ENCODE measurements at places on chromosomes 2 and 18.

GRCh38 chr18:23503963-23504344, 643 bp downstream of the RMC1 start:
- no peak for DNase-seq

GRCh38 chr2:219836647-219837177, 209.3 kb downstream of the SLC4A3 start:
- no peak for DNase-seq

- peak; percentile 7 for DNase-seq
These were observed 4.0 kb downstream of the ARPC2 start for GRCh38 chr2:218221000-218221399.

GRCh38 chr18:45974088-45974536, 7.0 kb upstream of the EPG5 start:
- peak; percentile 98 for DNase-seq

- no peak for DNase-seq
These were observed 50.5 kb downstream of the MYO3B start for GRCh38 chr2:170228429-170228828.

DNA sequence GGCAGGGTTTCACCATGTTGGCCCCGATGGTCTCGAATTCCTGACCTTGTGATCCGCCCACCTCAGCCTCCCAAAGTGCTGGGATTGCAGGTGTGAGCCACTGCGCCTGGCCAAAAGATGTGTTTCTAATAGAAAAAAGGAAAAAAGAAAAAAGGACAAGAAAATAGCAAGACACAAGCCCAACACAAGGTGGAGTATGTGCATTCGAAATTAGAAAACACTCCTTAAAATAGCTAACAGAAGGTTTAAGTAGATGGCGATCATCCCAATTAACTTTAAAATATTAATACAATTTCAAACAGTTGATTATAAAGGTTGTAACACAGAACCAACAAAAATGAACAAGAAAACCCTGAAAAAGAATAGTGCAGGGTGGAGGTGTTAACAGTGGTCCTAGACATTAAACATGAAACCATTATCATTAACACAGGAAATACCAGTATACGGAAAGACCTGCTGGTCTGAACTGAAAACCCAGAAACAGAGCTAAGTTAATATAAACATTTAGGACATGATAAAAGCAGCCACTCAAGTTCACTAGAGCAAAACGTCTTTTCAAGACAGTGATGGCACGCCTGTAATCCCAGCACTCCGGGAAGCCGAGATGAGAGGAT, 57.9 kb downstream of the HDLBP start:
- no peak for DNase-seq

DNA sequence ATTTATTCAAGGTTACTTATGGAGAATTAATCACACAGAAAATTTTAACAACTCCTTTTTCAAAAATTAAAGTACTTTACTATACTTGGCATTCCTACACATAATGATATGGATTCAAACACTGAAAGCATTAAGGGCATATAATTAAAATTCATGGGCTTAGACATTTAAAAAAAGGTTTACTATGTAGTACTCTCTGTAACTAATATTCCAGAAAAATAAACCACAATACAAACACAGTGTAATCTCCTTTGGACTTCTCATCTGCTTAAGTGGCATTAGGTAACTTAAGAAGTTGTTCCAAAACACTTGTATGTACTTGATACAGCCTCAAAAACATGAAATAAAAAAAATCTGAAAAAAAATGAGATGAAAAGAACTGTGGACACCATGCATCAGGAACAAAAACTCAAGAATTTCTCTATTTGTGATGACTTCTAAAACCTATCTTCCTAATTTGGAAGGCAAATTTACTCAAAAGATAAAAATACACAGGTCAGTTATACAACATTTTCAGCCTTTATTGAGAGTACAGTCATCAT, 21.0 kb downstream of the C1D start:
- DNase-seq, result no peak

DNA sequence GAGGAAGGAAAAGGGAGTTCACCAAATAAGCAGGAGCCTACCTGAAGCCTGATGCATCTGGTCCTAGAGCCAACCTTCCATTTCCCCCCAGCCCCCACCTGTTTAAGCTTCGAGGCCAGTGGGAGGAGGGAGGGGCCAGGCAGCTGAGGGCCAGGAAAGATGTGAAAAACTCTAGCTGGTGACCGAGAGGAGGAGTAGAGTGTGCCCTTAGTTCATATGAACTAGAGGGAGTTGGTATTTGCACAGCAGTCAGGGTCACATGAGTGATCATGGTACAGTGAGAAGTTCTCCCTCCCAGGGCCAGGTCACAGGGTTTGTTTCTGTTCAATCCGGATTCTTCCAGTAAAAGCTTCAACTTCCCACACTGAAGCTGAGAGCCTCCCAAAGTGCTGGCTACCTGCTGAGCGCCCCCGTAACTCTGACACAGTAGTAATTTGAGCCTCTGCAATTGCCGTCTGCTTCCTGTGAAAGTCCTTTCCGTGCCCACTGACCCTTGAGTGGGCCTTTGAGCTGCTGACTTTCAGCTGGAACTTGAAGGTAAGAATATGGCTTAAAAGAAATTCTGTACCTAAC, at the start of gene SULT1C2:
Gene SULT1C2, plus strand, starts transcription at position 362 of the 573 bp plus-strand sequence. CDS start 4,773 bp downstream, outside the sequence.
- DNase-seq, result no peak

- no peak for DNase-seq
These were observed 171.2 kb upstream of the NCK2 start for GRCh38 chr2:105573490-105573889.

- no peak for DNase-seq
These were observed 484 bp downstream of the APCDD1 start for GRCh38 chr18:10454681-10455557.

GRCh38 chr2:220674033-220674432, 898.1 kb downstream of the EPHA4 start:
- no peak for DNase-seq

DNA sequence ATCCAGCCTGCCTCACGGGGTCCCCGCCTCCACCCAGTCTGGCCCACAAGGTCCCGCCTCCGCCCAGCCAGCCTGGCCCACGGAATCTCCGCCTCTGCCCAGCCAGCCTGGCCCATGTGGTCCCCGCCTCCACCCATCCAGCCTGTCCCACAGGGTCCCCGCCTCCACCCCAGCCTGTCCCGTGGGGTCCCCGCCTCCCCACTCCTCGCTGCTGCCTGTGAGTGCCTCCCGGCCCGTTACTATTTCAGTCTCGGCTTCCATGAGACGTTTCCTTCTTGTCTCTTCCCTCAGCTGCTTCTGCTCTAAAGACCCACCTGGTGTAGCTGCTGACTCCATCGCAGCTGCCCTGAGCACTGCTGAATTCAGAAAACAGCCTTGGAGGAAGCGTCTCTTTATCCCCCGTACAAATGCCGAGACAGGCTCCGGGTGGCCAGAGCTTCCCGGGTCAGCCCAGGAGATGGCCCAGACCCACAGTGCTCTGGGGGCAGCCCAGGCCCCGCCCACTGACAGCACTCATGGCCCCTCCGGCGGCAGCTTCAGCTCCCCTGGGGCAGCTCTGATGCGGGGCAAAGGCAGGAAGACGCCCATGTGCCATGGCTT, 69.8 kb downstream of the NFATC1 start:
- DNase-seq, result no peak

- no peak for DNase-seq
These were observed 52.0 kb downstream of the FTCDNL1 start for GRCh38 chr2:199798831-199799580.

DNA sequence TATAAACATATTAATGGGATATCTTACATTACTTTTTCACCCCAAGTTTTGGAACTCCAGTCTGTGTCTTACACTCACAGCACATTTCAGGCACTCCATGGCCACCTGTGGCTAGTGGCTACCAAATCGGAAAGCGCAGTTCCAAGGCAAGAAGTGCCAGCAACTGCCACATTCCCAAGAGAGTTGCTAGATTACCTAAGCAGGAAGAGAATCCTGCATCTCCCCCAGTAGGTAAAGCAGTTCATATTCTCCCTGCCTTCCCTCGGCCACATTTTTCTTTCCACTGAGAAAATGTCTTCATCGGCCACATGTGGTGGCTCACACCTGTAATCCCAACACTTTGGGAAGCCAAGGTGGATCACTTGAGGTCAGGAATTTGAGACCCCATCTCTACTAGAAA, 62.8 kb downstream of the MEX3C start:
- DNase-seq, result no peak

GRCh38 chr18:10271481-10271880, 183.0 kb upstream of the APCDD1 start:
- no peak for DNase-seq

DNA sequence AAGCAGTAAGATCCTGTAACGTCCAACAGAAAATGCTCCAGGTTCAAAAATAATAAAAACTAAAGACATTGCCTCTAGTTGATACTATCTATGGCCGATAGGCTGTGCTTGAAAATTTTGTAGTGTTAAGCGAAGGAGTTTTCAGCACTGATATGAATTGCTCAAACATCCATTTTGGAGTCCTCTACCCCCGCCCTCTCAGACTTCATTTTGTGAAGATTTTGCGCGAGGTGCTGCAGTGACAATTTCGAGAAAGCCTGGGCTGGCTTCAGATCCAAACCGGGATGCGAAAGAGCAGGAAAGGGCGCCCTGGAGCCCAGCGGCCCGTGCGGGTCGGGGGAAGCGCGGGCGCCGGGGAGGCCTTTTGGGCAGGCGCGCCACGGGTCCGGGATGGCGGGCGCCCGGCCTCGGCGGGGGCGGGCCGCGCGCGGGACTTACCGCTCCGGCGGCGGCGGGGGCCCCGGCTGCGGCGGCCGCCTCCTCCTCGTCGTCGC, 1.8 kb downstream of the SP3 start:
- peak; percentile 71 for DNase-seq

DNA sequence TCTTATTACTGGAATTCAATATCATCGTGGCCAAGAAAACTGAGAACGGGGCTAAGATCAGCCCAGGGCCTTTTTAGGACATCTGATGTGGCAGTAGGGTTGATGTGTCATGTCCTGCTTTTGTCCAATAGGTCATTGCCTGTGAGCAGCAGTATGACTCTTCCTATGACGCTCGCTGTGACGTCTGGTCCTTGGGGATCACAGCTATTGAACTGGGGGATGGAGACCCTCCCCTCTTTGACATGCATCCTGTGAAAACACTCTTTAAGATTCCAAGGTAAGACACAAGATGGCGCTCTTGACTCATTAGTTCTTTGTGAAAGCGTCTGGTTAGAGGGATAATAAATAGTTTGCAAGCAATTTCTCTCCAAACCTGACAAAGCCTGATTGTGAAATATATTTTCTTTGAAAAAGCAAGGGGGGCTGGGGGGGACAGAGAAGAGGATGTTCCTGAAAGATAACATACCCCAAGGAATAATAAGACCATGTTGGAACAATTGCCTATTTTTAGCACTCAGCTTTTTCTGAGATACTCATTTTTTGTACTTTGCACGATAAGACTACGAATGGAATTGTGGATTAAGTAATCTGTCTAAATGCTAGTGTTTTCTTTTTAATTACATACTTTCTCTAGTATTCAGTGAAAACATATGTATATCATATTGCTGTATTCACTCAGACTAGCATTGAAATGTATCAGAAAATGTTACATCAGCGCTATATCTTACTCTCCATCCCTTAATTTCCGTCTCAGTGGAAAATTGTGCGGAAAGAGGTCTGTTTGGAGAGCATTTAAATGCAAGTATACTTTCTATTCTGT, 58.1 kb downstream of the MYO3B start:
- peak; percentile 23 for DNase-seq

GRCh38 chr2:64250751-64251423, 106.7 kb upstream of the PELI1 start:
- DNase-seq, result no peak

- no peak for DNase-seq
These were observed 51.8 kb downstream of the AKAIN1 start for GRCh38 chr18:5145168-5145825.

GRCh38 chr2:153819501-153819900, 52.2 kb upstream of the GALNT13 start:
- no peak for DNase-seq

DNA sequence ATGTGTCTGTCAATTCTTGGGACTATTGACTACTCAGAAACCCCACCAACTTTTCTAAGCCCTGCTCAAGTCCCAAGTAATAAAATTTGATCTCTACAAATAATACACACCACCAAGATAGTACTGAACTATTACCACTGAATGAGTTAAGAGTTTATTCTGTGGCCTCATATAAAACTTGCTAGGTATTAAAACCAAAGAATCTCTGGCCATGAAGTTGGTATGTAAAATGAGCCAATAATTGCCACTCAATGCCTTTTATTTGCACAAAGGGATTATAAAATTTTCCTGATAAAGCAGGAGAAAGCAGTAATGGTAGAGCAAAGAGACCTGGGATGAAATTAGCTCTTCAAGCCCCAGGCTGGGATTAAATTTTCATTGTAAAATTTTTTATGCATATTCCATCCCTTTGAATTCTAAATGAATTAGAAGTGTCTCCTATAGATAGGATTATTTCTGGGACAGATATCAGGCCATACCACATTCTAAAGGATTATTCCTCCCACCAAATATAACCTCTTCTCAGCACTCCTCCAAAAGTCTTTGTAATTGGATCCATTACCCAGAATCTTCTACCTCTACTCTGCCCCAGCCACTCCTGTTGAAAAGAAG, 450.5 kb upstream of the ACVR2A start:
- no peak for DNase-seq

DNA sequence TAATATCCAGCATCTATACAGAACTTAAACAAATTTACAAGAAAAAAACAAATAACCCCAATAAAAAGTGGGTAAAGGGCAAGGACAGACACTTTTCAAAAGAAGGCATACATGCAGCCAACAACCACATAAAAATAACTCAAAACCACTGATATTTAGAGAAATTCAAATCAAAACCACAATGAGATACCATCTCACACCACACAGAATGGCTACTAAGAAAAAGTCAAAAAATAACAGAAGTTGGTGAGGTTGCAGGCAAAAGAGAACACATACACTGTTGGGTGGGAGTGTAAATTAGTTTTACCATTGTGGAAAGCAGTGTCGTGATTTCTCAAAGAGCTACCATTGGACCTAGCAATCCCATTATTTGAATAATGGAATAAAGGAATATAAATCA, 1973.9 kb upstream of the LRRTM1 start:
- DNase-seq, result no peak

DNA sequence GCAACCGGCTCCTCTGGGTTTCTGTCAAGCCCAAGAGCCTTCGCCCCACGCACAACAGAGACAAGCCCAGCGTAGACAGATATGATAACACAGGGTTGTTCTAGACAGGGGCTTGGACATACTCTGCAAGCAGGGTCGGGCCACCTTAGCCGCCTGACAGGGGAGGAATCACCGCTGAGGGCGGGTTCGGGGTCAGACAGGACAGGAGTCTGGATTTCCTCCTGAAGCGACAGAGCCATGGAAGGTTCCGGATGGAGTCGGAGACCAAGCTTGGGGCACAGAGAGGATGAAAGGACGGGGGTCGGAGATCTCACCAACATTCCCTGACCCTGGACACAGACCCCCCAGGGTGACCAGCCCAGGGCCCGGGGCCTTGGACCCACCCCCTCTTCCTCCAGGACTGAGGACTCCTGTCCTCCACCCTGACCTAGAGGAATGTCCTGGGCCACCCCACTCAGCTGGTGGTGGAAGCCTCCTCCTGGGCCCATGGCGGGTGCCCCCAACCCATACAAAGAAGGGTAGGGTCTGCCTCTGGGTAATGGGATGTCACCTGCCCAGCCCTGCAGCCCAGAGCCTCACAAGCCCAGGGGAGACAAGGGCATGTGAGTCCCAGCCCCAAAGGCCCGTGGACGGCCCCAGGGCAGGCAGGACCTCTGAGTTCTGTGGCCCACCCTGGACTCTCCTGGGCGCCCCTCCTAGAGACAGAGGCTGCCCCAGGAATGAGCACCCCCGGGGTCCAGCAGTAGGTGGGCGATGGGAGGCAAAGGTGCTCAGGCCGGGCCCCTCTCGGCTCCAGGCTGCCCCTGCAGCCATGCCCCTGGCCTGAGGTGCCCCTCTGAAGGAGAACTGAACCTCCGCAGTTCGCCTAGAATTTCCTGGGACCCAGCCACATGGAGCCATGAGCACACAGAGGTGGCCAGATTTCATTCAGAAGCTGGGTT, 44.1 kb upstream of the GPC1 start:
- DNase-seq, result no peak

Data from AML-193 (cell line).